Esophagus squamous epithelium (tissue), 5 donors: ENCODE measurements at places on chromosomes 2 and 18. TPM values are rescaled to one million over a fixed set of nuclear protein-coding genes. Genes with fewer than 3 reads are reported as not detected.

GRCh38 chr2:74886811-74887210 is 52.9 kb downstream of the HK2 start:
- DNase-seq = no peak

- DNase-seq = no peak
Measured at GRCh38 chr2:200733713-200734198, 78.0 kb upstream of the BZW1 start.

GRCh38 chr2:48849770-48850169 is 94.2 kb upstream of the LHCGR start:
- no peak for DNase-seq

- no peak for DNase-seq
Measured at GRCh38 chr2:175351512-175351911, 170.0 kb upstream of the ATP5MC3 start.

DNA sequence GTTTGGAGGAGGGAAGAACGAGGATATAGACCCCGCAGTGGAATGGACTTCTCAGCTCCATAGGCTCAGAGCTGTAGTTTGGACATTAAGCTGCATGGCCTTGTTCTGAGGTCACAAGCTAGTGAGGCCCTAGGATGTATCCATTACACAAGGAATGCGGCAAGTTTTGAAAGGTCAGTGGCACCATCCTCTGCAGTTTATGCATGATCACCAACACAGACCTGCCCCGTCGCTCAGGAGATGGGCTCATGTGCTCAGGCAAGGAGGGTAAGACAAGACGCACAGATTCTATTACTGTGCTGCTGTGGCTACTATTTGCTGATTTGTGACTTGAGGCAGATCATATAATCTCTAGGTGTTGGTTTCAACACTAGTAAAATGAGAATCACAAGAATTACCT is 110.9 kb downstream of the FAM161A start:
- no peak for DNase-seq

- no peak for DNase-seq
Measured at GRCh38 chr2:218383892-218384519, 1.9 kb downstream of the SLC11A1 start.

- no peak for DNase-seq
Measured at GRCh38 chr18:48780201-48780912, 170.4 kb downstream of the SMAD7 start.

- no peak for DNase-seq
Measured at GRCh38 chr2:127054996-127055785, 51.8 kb downstream of the BIN1 start.

MYOM1 gene
- 0.64 TPM for total RNA-seq
